ENCODE measurements at places on chromosomes 13 and 19.
A peak's percentile ranks its signal among the peaks of the same experiment; 100 is the strongest.

DNA sequence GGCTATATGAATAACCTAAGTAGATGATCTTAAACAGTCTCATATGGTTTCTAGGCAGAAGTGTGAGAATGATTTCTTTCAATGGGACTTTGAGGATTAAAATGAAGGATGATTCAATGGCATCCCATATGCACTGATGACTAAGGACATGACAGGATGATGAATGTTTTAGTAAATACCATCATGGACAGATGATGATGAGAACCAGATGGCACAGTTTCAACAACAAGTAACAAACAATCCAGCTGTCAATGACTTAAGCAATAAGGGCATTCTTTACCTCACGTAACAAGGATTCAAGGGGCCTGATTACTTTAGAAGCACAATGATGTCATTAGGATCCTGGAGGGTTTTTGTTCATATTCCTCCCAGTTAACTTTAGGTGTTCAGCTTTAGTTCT is 2678.4 kb downstream of the PCDH9 start:
- peak; percentile 67 for DNase-seq

GRCh38 chr13:49292742-49293486 is 45.2 kb downstream of the CDADC1 start:
- peak; percentile 84 for DNase-seq

- peak; percentile 64 for DNase-seq
Measured at GRCh38 chr19:10230173-10230860, 814 bp downstream of the S1PR2 start.

DNA sequence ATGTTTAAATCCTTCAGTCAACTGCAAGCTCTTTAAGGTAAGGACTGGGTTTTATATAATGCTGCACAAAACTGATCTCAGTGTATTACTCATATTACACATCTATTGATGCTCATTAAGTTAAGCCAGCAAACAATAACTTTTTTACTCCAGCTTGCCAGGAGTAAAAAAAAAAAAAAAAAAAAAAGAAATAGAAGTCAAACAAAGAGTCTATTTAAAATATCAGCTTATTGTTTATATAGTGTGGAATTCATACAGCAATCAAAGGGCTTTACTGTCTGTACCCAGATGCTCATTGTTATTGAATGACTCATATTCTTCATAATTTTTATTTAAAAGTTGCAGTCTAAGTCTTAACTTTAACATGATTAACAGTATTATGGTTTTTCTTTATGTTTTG is 21.8 kb upstream of the KBTBD7 start:
- DNase-seq, result peak; percentile 54

GRCh38 chr13:30711375-30711774 is 24.0 kb upstream of the ALOX5AP start:
- peak; percentile 32 for DNase-seq

GRCh38 chr13:92768602-92769001 is 458.0 kb upstream of the GPC6 start:
- no peak for DNase-seq

- no peak for DNase-seq
Measured at GRCh38 chr19:2392366-2392765, 32.3 kb downstream of the TMPRSS9 start.

GRCh38 chr13:111289251-111289650 is 31.2 kb upstream of the TEX29 start:
- DNase-seq, result no peak

- DNase-seq, result no peak
Measured at GRCh38 chr13:104683789-104684188, 1617.6 kb upstream of the SLC10A2 start.

- no peak for DNase-seq
Measured at GRCh38 chr13:70849222-70849621, 741.0 kb upstream of the KLHL1 start.

GRCh38 chr19:30896554-30896953 is 452.7 kb downstream of the TSHZ3 start:
- no peak for DNase-seq

GRCh38 chr13:91304741-91305140 is 42.7 kb upstream of the MIR17HG start:
- DNase-seq, result no peak

Measured in fibroblast of the aortic adventitia (primary cell).